ENCODE measurements at places on chromosomes 11 and 22. TPM values are rescaled to one million over a fixed set of nuclear protein-coding genes. Genes with fewer than 3 reads are reported as not detected.

Gene ARVCF
- 1.8 TPM for total RNA-seq

Gene KRTAP5-8
- total RNA-seq: not detected

Gene BUD13
- total RNA-seq: 24.7 TPM

Gene PRR5
- total RNA-seq: 5.0 TPM

Measured in H4 (cell line).